ENCODE measurements at places on chromosomes 16 and 17. TPM values are rescaled to one million over a fixed set of nuclear protein-coding genes. Genes with fewer than 3 reads are reported as not detected.

DNA sequence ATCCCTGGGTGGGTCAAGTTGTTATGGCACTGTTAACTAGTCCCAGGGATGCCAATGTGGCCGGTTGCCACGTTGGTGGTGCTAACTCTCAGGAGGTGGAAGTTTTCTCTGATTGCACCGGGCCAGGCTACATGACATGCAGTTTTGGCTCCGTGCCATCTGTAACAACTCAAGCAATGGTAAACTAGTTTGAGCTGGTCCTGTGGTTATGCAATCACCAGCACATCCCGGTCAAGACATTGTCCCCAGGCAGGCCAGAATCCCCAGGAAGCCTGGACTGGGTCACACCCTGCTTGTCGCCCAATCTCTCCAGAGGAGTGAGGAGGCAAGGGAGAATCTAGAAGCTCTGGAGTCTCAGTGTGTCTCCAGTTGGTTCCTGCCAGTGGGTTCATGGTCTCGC is 10.1 kb upstream of the CCL17 start:
- H3K27ac ChIP-seq: no peak overlapping the region
- H3K4me3 ChIP-seq: no peak overlapping the region
- no peaks in the 10 kb centered on the region for H3K27me3 ChIP-seq
- H3K4me1 ChIP-seq: no peaks in the 10 kb centered on the region
- no peaks in the 10 kb centered on the region for H3K36me3 ChIP-seq
- DNase-seq: peak; percentile 21

GRCh38 chr16:24504472-24505345 is 34.7 kb upstream of the RBBP6 start:
- H3K27me3 ChIP-seq: no peaks in the 10 kb centered on the region
- no peaks in the 10 kb centered on the region for H3K4me1 ChIP-seq
- no peak for DNase-seq
- no peaks in the 10 kb centered on the region for H3K36me3 ChIP-seq

GRCh38 chr17:70168977-70169708 is at the start of gene KCNJ2:
KCNJ2 (plus strand) TSS chr17:70169532; CDS start chr17:70175040, 5,508 bp downstream.
- H3K36me3 ChIP-seq: no peaks in the 10 kb centered on the region
- H3K27ac ChIP-seq: peak within 1 kb of the TSS; percentile 61
- DNase-seq: peak; percentile 91

DNA sequence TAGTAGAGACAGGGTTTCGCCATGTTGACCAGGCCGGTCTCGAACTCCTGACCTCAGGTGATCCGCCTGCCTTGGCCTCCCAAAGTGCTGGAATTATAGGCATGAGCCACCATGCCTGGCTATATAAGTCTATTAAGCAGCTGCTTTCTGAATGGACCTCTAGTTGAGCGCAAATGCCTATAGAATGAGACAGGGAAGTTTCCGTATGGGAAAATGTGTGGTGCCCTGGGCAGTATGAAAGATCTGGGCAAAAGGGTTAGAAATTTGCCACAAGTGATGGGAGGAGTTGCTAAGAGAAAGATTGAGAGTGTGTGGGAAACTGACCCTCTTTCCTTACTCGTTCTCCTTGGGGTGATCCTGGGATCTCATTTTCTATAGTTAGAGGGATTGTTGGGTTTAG is 26.3 kb downstream of the SLC6A2 start:
- H3K27me3 ChIP-seq: no peaks in the 10 kb centered on the region
- no peak for DNase-seq
- no peaks in the 10 kb centered on the region for H3K36me3 ChIP-seq
- no peak overlapping the region for H3K4me3 ChIP-seq
- H3K4me1 ChIP-seq: no peaks in the 10 kb centered on the region

GRCh38 chr17:7283471-7284216 is 2.1 kb downstream of the SLC2A4 start:
- no peak overlapping the region for H3K4me3 ChIP-seq
- H3K4me1 ChIP-seq: peaks cover 14% of the 10 kb centered on the region
- DNase-seq: no peak

- no peak overlapping the region for H3K4me3 ChIP-seq
- H3K27ac ChIP-seq: no peak overlapping the region
- no peak for DNase-seq
- H3K4me1 ChIP-seq: no peaks in the 10 kb centered on the region
- H3K36me3 ChIP-seq: no peaks in the 10 kb centered on the region
These were observed 31.5 kb downstream of the SLC7A5 start for GRCh38 chr16:87837627-87838289.

Gene GSG1L
- not detected for total RNA-seq

- H3K27ac ChIP-seq: no peak overlapping the region
- no peak for DNase-seq
- H3K36me3 ChIP-seq: no peaks in the 10 kb centered on the region
- H3K27me3 ChIP-seq: no peaks in the 10 kb centered on the region
These were observed 9.1 kb downstream of the ASIC2 start for GRCh38 chr17:33284022-33284421.
